Astrocyte of the spinal cord (primary cell): ENCODE measurements at places on chromosomes 3 and 15.
A peak's percentile ranks its signal among the peaks of the same experiment; 100 is the strongest.

DNA sequence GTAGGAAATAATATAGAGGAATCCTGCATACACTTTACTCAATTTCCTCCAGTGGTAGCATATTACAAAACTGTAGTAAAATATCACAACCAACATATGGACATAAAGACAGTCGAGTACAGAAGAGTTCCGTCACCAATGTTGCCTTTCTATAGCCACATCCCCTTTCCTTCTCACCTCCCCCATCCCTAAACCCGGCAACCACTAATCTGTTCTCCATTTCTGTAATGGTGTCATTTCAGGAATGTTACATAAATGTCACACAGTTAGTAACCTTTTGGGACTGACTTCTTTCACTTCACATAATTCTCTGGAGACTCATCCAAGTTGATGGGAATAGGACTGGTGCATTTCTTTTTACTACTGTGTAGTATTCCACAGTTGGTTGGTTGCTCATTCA, 41.4 kb upstream of the ATG7 start:
- DNase-seq = no peak

DNA sequence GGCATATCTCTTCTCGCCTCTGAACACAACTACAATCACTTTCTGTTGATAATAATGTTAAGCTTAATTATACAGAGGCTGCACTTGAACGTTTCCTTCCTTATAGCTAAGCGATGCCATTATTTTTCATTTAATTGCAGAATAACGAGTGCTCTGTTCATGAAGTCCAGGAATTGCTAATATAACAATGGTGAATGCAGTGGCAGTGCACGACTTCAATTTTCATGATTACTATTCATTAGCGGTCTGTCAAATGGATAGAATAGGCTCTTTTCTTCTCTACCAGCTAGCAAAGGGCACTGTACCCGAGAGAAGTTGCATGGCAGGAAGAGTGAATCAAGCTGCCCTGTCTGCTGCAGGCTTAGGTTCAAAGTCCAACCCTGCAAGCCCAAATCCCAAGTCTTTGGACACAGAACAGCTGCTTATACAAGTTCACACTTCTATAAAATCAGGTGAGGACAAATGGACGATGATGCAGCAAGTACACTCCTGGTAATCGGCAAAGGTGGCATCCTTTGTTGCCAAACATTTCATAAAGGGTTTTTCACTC, 75.6 kb downstream of the PDZRN3 start:
- no peak for DNase-seq

GRCh38 chr3:5197470-5198312, 10.2 kb downstream of the EDEM1 start:
- peak; percentile 62 for DNase-seq

- peak; percentile 63 for DNase-seq
Measured at GRCh38 chr3:155079746-155080487, at the start of gene MME. Gene MME, plus strand, starts transcription at chr3:155080319. Its CDS starts 3,849 bp downstream, at chr3:155084168.

DNA sequence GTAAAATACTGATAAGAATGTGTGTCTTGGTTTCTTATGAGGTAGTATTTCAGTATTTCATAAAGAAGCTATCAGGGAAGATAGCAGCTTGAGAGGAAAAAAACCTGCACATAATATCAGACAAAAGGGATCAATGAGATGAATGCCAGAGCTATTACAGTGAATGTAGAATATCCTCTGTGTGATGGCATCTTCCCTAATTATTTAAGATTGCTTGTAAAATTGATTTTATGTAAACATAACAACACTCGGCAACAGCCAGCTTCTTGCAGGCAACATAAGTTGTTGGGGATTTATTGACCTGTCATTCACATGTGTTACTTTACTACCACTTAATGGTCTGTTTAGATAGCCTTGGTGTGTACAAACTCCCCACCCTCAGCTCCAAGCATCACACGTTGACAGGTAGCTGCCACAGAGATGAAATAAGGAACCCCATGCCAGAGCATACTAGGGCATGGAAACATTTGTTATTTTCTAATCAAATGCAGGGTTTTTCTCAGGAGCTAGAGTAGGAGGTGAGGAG, 49.2 kb upstream of the RARB start:
- DNase-seq = no peak

GRCh38 chr3:105118905-105119304, 247.8 kb upstream of the ALCAM start:
- no peak for DNase-seq

DNA sequence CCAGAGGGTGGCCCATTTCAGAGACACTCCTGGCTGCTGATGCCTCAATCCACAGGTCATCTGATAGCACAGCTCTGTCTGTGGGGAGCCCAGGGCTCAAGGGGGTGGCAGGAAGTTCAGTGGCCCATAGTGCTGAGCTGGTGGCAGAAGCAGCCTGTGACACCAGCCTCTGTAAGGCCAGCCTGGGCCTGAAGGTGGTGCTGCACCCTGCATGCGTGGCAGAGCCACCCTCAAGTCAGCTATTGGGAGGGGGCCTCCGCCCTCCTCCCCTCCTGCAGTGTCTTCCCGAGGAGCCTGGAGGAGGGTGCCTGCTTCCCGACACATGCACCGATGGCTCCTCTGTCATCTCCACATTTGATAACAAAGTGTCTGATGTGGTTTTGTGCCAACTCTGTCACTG, 3.0 kb downstream of the PLA1A start:
- DNase-seq = no peak

GRCh38 chr15:35533130-35534110, 12.5 kb downstream of the DPH6 start:
- peak; percentile 53 for DNase-seq

DNA sequence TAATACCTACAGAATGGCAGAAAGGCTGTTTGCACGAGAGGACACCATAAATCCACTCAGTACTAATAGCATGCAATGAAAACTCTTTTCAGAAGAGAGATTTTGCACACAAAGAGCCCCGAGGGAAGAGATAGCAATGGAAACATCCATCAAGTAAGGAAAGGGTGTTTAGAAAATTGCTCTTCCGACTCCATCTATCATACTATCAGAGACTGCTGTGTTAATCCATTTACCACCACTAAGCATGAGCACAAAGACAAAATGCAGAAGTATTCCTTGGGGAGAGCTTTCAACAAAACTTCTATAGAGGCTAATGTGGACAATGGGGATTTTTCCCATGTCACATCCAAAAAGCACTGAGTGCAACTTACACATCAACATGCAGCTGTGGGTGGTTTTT, 72.1 kb upstream of the PLAAT1 start:
- DNase-seq = no peak

- DNase-seq = peak; percentile 65
Measured at GRCh38 chr3:123258811-123259420, 57.2 kb downstream of the SEC22A start.

DNA sequence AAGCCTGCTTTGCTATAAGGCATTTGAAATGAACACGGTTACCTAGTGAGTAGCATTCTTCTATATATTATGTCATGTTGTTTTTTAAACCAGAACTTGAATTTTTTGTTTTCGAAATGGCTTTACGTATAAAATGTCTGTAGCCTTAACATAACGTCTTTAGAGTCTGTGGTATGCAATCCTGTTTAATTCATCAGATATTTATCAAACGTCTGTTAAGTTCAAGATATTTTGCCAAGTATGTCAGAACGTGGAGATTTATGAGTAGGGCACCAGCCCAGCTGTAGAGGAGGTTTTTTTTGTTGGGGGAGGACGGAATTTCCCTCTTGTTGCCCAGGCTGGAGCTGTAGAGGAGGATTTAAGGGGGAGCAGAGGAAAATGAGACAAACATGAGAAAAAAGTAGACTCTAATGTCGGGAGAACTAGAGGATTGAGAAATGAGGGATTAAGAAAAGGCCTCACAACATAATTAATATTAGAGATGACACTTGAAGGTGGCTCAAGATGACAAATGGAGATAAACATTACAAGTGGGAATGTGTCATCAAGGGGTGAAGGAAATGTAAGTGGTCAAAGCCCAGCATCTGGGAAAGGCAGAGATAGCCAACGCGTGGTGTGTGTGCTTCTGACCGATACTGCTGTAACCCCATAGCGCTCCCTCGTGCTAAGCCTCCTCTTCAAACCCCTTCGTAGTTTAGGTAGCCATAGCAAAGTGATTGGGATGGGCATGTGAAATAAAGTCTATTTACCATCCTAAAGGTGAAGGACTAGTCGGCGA, 154.0 kb upstream of the GOLGA6L4 start:
- no peak for DNase-seq

DNA sequence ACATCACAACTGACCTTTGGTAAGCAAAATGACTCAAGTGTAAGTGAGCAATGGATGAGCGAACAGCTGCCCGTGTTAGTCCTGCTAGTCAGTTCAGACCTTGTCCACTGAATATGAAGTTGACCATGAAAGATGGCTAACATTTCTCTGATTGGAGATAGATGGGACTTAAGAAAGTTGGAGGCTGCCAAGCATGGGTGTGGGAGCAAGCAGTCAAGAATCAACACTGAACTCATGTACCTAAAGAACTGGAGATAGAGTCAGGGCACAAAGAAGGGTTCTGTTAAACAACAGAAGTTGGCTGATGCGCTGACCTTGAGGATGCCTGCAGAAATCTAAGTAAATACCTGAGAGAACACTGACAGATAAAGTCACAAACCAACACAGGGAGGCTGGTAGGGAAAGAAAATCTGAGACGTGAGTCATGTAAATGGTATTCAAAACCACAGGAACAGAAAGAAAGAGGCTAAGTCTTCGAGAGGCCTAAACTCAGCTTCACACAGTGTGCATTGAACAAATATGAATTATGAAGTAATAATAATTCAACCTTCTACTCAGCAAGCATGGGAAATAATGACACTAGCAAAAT, 30.7 kb upstream of the ANPEP start:
- peak; percentile 94 for DNase-seq

DNA sequence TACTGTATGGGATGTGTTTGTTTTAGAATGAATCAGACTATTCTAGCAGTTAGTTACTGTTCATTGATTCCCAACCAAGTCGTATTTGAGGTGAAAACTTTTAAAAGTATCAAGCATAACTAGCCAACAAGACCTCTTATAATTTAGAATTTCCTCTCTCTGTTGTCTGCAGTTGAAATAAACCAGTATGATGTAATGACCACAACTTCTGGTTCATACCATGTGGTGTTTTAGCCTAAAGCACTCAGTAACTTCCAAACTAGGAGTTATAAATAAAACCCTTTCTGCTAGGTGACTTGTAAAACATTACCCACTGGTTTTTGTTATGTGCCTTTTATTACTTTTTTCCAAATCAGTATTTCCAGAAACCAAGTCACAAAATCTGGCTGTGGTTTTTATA, 19.8 kb upstream of the P2RY12 start:
- DNase-seq = peak; percentile 73

- DNase-seq = no peak
Measured at GRCh38 chr3:7854721-7855120, 646.9 kb upstream of the LMCD1 start.

DNA sequence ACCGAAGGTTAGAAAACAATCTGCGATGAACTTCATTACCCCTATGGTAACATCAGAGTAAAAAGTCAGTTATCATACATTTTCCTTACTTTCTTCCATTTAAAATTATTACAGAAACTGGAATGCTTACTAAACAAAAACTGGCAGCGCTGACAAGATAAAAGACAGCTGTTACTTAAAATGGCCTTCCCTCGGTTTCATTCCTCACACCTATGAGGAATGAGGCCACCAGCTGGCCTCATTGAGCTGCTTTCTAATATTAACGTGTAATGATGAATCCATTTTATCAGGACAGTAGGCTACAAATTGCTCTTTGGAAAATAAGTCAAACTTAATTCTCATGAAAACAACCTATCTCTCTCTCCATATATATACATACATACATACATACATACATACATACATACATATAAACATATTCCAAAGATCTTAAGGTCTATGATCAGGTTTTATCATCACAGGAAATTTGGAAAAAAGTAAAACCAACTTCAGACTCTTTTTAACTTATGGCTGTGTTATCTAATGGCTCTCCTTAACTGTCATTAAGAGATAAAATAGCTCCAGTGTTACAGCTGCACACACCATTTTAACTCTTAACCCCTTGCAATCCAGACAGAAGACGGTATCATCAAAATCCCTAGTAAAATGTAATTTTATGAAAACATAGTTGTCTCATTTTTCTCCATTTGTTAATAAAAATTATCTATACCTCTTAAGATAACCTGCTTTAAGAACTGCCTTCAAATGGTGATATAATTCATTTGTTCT, 5.2 kb downstream of the CCNL1 start:
- DNase-seq = no peak

DNA sequence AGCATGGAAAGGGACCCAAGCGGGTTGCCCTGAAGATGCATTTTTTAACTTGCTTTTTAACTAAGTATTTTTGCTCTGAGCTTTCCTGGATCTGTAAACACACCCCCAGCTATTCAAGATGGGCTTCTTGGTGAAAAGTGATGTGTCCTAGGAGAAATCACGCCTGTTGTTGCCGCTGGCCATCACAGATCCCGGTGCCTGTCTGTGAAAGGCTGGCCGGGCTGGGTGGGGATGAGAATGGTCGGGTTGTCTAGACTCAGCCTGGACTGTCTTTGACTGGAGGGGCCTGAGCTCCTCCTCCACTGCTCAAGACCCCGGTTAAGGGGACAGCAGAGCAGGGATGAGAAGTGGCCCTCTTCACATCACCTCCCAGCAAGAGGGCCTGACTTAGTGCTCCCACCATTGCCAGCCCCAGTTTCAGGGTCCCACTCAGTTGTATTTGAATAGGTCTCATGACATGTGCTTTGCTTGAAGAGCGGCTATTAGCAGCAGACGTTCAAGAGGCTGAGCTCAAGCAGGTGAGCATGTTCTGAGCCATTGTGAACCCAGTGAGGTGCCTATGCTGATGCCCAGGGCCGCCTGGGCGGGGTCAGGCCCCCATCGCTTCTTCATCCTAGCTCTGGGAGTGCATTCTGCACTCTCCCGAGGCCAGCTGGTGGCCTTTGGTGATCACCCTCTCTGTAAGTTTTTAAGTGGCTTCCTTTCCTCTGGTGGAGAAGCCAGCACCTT, 79.9 kb downstream of the IGF1R start:
- DNase-seq = no peak

- no peak for DNase-seq
Measured at GRCh38 chr3:167700046-167700445, 34.6 kb downstream of the PDCD10 start.

DNA sequence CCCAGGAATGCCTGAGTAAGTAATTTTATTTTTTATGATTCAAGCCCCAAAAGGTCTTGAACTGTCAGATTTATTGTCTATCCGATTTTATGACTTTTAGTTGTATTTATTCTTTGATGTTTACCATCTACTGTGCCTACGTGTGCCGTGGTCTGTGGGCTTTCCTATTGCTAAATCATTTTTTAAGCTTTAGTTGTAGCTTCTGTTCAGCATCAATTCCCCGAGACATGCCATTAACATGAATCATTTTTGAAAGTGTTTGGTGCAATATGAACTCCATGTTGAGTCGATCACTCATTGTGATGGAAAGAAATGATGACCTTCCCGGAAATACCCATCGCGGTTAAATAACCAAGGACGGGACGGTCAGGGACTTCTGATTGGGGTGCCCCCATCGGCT, 268.7 kb upstream of the THRB start:
- DNase-seq = peak; percentile 2
